ENCODE measurements at places on chromosomes 1 and 21.

DNA sequence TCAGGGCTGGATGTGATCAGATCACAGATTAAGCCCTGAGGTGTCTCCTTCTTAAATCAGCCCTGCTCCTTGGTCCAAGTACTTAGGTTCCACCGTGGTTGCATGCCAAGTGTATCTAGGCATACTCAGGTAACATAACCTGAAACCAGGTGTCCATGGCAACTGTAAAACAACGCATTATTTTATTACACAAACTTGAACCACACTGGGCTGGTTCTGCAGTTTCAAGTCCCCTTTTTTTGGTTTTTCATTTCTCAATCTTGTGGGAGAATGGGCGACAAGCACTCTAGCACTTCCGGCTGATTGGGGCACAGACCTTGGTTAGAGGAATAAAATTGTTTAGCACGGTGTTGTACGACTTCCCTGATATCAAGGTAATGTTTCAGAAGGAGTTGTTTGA, 65.2 kb downstream of the GBP6 start:
- DNase-seq = no peak

- no peak for DNase-seq
Observed at GRCh38 chr1:70666381-70667140, 255.5 kb downstream of the CTH start.

DNA sequence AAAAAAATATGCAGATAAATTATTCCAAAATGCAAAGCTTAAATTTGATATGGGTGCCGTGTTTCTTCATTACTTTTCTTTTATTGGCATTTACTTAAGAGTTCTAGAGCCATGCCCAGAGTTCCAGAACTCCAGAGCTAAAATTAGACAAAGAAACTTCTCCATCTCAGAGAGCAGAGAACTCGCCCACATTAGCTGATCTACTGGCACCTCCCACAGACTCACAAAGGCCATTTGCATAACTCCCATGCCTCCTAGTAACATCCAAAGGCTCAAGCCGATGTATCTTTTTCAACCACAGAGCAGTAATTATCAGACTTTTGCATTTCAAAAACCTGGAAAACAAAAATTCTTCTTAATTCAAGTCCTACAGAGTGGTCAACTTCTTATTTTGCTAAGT, 323.8 kb upstream of the ST6GALNAC5 start:
- DNase-seq = no peak

DNA sequence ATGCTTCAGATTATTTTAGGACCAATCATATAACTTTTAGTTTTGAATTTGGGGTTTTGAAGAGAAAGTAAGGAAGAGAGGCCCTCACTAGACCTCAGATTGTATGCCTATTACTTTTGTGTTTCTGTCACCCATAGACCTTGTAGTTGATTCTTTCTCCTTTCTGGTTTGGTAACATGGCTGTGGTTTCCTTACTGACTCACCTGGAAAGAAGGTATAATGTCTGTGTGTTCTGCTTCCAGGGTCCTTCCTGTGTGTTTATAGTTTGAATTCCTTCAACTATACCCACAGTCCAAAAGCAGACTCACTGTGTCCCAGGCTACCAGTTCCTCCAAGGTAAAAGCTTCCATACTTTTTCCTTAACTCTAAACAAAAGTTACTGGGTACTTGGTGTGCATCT, 8.1 kb downstream of the SLC44A3 start:
- no peak for DNase-seq

DNA sequence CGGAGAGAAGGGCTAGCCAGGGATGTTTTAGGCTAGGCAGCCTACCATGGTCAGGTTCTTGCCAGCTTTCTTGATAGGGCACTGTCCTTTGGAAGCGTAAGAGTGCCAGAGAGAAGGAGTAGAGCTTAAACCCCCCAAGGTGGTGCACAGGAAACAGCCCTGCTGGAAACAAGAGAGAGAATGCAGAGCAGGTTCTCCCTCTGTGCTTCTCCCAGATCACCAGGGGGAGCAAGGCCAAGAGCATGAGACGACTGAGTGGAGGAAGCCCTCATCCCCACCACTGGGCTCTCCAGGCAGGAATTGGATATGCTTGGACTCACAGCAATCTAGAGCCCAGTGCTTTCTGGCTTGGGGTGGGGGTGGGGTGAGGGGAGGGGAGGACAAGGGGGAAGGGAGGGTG, 49.8 kb downstream of the ATP2B4 start:
- no peak for DNase-seq

GRCh38 chr1:226945106-226945857, 5.2 kb downstream of the COQ8A start:
- no peak for DNase-seq

DNA sequence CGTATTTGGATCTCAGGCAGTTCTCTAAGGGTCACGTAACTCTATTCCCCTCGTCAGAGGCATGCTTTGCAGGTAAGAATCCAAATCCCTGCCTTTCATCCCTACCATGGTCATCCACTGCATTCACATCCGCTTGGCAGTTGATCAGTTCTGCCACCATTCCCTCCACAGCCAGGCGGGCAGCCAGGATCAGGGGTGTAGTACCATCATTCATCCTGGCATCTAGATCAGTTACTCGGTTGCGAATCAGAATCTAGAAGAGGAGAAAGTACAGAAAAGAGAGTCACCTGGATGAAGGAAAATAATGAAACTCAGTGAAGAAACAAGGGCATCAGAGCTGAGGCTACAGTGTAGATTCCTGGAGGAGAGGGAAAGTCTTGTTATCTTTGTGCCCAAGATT, 22.0 kb upstream of the ADAM30 start:
- DNase-seq = no peak

DNA sequence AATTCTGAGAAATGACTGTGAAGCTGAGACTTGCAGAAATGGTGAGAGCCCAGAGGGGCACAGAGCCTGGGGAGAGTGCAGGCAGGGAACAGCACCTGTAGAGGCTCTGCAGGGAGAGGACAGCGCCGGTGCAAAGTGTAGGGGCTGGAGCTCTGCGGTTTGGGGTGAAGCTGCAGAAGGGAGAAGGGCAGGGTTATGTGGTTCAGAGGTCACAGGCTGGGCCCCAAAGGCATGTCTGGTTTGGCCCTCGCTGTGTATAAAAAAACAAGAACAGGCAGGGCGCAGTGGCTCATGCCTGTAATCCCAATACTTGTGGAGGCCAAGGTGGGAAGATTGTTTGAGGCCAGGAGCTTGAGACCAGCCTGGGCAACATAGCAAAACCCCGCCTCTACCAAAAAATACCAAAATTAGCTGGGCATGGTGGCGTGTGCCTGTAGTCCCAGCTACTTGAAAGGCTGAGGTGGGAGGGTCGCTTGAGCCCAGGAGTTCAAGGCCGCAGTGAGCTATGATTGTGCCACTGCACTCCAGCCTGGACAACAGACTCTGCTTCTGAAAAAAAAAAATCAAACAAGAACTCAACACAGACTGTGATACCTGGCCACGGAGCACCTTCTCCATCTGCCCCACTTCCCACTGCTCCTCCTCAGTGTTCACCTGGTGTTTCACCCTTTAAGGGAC, 29.1 kb downstream of the SERINC2 start:
- DNase-seq = no peak

GRCh38 chr1:31984419-31985347, 29.0 kb upstream of the KHDRBS1 start:
- no peak for DNase-seq

- no peak for DNase-seq
Observed at GRCh38 chr1:28893403-28894102, 20.8 kb upstream of the EPB41 start.

DNA sequence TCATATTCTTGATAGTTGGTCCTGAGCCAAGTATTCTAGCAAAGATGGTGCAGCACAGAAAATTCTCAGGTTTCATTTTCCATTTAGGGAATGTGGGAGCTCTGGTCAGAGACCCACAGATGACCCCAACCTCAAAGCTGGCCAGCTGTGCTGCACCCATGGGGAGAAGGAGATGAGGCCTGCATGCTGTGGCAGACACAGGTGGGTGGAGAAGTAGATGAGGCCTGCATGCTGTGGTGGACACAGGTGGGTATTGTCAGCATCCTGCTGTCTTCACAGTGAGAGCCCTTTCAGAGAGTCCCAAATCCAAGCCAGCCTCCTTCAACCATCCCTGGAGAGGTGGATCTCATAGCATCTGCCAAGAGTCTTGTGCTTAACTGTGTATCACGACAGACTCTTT, 77.7 kb downstream of the DSCAM start:
- DNase-seq = no peak

DNA sequence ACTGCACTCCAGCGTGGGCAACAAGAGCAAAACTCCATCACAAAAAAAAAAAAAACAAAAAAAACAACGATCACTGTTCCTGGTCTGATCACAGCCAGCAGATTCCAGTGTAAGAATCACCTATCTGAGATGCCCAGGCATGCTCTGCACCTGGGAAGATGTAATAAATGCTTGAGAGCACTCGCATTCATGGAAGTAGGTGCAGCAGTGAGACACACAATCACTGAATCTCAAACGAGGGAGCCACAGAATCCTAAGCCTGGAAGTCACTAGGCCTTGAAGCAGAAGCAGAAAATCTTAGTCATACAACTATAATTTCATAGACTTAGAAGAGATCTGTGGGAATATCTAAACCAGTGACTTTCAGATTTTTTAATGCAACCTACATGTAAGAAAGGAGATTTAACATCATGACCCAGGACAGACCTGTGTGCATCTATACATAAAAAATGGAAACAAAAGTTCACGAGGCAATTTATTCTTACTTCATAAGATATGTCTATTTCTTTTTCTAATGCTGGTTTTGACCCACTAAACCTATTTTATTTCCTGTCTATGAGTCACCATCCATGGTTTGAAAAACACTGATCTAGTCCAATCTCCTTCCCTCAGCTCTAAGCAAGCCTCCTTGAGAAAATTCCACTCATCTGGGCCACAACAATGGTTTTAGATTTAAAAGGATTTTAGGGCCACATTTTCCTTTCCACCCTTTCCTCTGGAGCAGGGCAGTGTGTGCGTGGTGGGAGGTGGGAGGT, 30.4 kb downstream of the RIMS3 start:
- DNase-seq = no peak

DNA sequence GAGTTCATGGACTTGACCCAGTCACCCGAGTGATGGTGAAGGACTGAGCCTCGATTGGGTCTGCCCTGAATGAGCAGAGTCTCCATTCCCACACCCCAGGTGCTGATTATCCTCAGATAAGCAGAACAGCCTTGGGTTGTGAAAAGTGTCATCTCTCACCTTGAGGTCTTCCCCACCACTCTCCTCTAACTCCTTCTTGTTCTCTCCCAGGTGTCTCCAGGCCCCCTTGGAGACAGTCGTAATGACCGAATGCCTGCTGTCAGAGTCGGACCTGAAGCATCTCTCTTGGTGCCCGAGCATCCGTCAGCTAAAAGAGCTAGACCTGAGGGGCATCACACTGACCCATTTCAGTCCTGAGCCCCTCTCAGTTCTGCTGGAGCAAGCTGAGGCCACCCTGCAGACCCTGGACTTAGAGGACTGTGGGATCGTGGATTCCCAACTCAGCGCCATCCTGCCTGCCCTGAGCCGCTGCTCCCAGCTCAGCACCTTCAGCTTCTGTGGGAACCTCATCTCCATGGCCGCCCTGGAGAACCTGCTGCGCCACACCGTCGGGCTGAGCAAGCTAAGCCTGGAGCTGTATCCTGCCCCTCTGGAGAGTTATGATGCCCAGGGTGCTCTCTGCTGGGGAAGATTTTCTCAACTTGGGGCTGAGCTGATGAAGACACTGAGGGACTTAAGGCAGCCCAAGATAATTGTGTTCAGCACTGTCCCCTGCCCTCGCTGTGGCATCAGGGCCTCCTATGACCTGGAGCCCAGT, 3.4 kb downstream of the PRAMEF12 start:
- no peak for DNase-seq

DNA sequence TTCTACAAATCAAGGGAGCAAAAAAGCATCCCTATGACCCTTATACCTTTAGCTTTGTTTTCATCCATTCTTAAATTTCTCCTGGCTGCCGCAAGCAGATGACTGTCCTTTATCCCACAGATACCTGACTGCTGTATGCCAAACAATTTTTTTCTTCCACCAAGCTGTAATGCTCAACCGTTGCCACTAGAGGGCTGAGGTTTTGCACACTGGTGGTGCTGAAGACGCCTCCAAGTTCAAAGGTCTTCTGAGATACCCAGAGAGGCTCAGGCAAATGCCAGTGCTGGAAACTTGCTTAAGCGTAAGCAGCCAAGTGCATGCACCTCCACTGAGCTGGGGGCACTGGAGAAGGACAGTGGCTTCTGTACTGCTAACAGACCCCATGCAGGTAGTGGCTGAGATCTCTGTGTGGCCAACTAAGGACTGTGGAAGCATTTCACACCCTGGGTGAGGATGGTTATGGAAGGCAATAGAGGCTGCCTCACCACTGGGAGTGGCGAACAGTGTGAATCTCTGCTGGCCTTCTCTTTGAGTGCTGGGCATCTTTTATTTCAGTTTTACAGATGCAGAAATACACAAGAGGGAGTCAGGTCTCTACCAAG, 28.5 kb downstream of the CNIH3 start:
- DNase-seq = peak; percentile 21

- DNase-seq = no peak
Observed at GRCh38 chr1:223878598-223879325, 33.0 kb upstream of the TP53BP2 start.

DNA sequence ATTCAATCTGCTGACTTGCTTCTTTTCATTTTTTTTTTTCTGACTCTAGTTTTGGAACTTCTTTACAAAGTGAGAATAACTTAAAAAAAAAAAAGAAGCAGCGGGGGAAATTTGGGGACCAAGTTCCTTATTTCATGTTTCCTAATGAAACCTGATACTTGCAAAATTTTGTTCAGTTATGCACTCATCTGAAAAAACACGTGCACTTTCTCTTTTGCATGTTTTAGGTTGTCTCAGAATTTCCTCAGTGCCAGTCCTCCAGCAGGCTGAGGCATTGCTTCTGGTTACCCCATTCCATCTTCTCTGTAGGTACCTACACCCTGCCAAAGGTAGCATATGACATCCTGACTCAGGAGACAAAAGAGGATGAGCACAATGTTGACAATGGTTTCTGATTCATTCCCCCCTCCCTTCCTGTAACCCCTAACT, 299.7 kb downstream of the GRIK1 start:
- no peak for DNase-seq

DNA sequence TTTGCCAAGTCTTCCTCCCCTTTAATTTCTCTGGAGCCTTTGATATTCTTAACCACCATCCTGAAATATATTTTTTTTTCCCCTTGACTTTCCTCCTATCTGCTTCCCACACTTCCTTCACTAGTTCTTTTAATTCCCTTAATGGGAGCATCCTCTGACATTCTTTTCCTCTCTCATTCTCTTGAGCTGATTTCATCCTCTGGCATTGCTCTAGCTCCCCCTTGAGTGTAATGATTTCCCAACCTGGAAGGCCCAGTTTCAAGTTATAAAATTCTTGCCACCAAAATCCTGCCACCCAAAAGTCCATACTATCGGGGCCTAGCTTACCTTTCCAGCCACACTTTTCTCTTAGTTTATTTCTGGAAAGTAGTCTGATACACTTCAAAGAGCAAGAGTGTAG, 39.5 kb upstream of the UBE2U start:
- DNase-seq = no peak

GRCh38 chr1:96971849-96972602, 250.4 kb downstream of the PTBP2 start:
- DNase-seq = no peak

DNA sequence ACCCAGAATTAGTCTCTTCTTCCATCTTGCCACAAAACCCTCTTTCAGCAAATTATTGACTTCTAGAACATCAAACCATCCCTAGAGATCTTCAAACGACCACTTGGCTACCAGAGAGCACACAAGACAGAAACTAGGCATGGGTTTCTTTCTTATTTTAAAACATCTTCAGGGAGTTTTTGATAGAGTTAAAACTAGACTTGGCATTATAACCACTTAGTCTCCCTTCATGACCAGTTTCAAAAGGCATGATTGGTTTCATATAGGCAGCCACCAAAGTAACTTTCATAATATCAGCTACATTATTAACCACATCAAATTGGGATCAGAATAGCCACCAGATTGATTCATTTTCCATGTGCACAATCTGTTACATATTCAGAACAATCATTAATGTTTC, 368.4 kb upstream of the GREM2 start:
- DNase-seq = no peak
